NCI-H446 (cell line): ENCODE measurements at places on chromosomes 7 and 10.

GRCh38 chr10:131157899-131158298, 153.6 kb downstream of the TCERG1L start:
- no peak for DNase-seq

DNA sequence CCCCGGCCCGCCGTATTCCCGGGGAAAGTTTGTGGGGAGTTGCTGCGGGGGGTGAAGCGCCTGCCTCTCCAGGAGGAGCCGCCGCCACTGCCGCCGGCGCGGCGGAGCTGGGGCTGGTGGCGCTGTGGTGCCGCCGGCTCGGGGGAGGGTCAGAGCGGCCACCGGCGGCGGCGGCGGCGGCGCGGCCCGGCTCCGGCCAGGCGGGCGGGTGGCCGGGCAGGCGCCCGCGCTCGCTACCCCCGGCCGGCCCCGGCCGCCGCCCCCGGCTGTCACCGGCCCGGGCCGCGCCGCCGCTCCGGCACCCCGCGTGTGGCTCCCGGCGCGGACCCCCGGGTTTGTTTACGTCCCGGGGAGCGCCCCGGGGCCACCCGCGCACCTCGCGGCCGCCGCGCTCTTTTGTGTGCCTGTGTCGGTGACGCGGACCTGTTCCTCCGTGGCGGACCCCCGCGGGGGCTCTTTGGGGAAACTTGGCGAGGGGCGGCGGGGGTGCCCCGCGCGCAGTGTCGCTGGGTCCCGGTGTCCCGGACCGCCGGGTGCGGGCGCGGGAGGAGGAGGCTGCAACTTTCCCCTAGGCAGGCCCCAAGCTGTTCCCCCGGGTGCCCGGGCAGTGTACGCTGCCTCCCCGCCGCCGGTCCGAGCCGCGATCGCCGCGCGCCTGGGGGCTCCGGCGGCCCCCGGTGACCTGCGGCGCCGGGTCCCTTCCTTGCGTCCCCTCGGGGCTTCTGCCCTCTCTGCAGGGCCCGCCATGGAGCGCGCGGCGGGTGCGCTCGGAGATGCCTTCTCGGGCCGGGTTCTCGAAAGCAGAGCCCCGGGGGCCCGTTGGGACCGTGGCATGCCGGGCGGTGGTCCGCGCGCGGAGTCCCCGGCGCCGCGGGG, 593 bp upstream of the CUX1 start:
- DNase-seq: peak; percentile 8

GRCh38 chr10:20858292-20859124, 38.6 kb downstream of the NEBL start:
- DNase-seq: no peak

DNA sequence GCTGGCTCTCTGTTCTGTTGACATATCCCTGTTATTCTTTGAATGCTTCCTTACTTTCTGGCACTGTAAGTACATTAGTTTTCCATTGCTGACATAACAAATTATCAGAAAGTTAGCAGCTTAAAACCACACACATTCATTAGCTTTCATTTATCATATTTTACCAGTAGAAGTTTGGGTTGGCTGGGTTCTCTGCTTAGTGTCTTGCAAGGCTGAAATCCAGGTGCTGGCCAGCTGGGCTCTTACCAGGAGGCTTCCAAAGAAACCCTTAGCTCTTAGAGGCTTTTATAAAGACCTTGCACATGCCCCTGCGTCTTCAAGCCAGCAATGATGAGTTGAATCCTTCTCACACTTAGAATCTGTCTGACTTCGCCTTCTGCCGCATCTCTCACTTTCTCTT, 160.6 kb downstream of the MLLT10 start:
- DNase-seq: no peak

- DNase-seq: no peak
Measured at GRCh38 chr7:96986901-96987300, 18.5 kb upstream of the DLX6 start.

- DNase-seq: no peak
Measured at GRCh38 chr10:131233611-131234258, 77.8 kb downstream of the TCERG1L start.

DNA sequence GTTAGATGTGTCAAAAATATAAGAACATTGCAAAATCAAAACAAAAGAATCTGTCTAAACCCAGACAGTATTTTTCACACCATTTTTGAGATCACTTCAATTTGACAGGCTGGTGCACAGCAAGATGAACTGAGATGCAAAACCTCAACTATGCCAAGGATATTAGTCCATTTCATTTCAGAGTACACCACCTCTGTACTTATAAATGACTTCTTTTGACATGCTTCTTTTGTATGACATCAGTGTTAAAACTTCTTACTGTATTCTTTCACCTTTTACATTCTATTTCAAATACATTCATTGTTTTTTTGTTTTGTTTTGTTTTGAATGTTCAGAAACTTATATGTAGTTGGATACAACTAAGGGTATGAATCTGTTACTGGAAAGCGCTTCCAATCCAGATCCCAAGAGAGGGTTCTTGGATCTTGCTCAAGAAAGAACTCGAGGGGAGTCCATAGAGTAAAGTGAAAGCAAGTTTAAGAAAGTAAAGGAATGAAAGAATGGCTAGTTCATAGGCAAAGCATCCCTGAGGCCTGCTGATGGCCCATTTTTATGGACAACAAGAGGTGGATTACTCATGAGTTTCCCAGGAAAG, 23.5 kb upstream of the GPR141 start:
- DNase-seq: no peak

GRCh38 chr7:135441791-135442190, 68.1 kb downstream of the CNOT4 start:
- DNase-seq: no peak

DNA sequence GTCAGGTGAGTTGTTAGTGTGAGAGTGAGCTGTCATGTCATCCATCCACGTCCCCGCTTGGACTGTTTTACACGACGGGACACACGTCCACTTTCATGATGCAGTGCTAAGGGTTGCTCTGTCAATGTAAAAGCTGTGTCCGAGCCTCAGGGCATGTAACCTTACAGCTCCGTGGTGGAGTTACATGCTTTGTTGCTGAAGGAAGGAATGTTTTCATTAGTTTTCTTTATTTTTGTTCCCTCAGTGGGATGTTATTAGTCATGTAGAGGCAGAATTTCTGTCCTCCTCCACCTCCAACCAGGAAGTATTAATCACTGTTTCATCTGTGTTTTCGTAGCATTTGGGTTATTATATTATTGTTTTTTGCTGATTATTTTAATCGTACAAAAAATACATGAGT, 88.6 kb downstream of the NRG3 start:
- no peak for DNase-seq

DNA sequence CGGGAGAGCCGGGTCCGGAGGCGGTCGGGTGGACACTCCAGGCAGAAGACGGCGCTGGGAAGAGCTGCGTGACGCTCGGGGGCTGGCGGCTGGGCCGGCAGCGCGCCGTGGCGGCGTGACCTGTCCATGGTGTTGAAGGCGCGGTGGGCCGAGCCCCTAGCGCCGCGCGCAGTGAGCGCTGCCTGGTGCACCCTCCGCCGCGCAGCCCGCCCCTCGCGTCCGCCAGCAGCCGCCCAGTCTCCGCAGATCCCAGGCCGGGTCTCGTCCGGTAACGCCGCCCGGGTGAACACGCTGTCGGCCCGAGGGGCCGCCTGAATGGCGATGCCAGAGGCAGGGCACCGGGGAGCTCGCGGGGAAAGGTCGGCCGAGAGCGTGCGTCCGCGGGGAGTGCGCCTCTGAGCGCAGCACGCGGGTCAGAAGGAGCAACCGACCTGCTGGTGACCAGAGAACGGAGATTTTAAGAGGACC, 657 bp upstream of the TMEM178B start:
- DNase-seq: peak; percentile 5

GRCh38 chr10:94279835-94280709, 82.7 kb downstream of the NOC3L start:
- no peak for DNase-seq

DNA sequence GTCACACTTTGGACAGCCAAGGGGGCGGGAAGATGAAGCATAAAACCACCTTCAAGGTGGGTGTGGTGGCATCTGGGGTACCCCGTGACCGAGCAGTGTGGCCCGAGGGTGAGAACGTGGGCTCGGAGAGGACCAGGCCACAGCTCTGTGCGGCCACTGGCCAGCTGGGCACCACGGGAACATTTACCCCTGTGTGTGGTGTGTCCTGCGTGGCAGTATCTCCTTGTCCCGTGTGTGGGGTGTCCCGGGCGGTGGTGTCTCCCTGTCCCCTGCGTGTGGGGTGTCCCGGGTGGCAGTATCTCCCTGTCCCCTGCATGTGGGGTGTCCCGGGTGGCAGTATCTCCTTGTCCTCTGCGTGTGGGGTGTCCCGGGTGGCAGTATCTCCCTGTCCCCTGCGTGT, 570.3 kb downstream of the DNAJB6 start:
- DNase-seq: no peak
